ENCODE measurements at places on chromosomes 1 and 21.
A peak's percentile ranks its signal among the peaks of the same experiment; 100 is the strongest.

DNA sequence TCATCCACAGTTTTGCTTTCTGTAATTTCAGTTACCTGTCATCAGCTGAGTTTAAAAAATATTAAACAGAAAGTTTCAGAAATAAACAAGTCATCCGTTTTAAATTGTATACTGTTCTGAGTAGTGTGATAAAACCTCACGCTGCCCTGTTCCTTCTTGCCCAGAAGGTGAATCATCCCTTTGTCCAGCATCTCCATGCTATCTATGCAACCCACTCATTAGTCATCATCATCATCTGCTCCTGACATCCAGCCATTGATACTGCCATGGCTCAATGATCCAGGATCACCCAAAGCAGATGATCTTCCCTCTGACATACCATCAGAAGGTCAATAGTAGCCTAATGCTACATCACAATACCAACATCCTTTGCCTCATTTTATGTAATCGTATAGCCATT, 198.3 kb downstream of the SLC44A5 start:
- DNase-seq, result no peak

GRCh38 chr1:156496211-156496761, 4.3 kb downstream of the MEF2D start:
- no peak for DNase-seq

DNA sequence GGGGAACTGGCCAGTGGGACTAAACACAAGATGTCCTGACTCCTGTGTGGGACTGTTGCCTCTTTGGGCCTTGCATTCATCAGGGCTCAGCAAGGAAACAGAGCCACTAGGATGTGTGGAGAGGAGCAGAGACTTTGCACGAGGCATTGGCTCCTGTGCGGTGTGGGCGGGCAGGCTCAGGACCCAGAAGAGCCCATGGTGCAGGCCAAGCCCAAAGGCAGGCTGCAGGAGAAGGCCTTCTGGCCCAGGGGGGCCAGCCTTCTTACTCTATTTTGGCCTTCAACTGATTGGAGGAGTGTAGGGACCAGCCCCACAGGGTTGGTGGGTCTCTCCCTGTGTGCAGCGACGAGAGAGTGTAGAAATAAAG, 23.5 kb downstream of the LRRC3 start:
- no peak for DNase-seq

GRCh38 chr21:18430341-18430740, 26.8 kb upstream of the TMPRSS15 start:
- DNase-seq, result no peak

GRCh38 chr1:118821801-118822200, 166.3 kb downstream of the TBX15 start:
- no peak for DNase-seq

- no peak for DNase-seq
Observed at GRCh38 chr1:3672231-3672970, 20.1 kb downstream of the TP73 start.

DNA sequence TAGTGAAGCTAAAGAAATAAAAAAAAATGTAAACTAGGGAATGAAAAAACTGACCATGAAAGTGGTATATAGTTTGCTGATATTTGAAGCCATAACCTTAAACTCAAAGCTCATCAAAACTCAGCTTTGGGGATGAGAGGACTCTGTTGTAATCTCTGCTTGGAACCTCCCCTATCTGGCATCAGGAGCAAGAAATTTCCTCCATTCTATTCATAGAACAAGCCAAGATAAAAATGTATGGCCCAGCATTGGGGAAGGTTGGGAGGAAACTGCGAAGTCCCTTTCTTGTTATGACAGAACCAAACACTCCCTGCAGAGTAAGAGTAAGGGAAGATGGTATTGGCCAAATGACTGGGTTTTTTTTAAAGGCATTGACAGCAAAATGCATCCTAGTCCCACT, 35.6 kb downstream of the MCOLN2 start:
- no peak for DNase-seq

- DNase-seq, result no peak
Observed at GRCh38 chr1:160328184-160328583, 14.9 kb downstream of the COPA start.

DNA sequence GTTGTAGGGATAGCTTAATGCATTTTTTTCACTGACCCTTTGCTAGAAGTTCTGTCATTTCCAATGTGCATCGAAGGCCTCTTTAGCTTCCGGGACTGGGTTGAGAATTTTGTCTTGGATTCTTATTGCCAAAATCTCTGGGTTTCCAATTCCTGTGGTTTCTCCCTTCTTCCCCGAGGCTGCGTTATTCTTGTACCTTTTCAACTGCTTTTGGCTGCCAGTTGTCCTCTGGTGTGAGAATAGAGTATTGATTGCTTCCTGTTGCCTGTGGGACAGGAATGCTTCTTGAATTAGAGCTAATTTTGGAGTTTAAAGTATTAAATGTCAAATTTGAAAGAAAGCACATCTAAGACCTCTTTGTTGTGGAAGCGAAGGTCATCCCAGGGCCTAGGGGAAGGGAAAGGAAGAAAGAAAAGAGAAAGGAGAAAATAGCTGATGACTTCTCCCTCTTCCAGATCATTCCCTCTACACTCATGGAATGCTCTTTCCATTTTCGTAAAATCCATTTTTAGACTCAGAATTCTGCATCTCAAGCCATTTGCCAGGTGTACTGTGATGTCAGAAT, 21.1 kb downstream of the HUNK start:
- no peak for DNase-seq

DNA sequence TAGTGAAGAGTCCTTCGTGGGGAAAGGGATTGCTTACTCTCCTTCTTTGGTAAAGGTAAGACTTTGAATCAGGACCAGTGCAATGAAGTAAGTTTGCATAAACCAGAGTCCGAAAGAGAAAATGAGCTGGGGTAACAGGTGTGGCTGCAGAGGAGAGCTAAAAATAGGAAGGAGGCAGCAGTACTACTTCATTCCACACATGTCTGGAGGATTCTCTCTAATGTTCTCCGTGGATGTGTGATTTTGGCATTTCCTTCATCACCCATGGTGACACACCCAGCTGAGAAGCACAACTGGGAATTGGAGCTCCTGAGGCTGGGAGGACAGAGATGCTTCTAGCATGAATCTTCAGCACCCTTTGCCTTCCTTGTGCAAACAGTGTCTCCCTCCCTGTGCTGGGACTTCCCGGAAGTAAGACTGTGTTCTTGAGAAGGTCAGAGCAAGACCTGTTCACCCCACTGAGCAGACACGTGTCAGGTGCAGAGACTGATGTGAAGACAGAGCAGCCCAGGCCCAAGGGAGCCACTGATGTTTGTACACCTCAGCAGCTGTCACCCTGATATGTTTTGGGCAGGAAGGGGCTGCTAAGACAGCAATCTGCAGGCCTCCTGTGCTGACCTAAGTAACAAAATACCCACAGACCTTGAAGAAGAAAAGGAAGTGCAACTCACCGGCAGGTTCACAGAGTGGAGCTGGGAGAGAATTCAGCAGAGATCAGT, 13.3 kb downstream of the FCRL1 start:
- DNase-seq, result no peak

- no peak for DNase-seq
Observed at GRCh38 chr1:221574529-221574928, 167.4 kb downstream of the DUSP10 start.

DNA sequence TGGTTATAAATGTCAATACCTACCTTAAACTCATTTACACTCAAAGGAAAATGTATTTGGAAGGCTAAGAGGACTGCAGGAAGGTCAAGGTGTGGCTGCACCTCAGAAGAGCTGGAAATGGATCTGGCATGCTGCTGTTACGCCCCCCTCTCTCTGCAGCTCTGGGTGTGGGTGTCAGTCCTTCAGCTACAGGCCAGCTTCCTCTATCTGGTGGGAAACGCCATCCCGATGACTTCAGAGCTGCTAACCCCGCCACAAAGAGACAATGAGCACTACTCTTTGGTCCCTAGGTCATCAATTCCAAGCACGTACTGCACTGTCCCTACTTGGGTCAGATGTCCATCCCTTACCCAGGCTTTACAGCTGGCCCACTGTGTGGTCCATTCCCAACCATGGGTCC, 74.2 kb downstream of the TEX35 start:
- DNase-seq, result no peak

DNA sequence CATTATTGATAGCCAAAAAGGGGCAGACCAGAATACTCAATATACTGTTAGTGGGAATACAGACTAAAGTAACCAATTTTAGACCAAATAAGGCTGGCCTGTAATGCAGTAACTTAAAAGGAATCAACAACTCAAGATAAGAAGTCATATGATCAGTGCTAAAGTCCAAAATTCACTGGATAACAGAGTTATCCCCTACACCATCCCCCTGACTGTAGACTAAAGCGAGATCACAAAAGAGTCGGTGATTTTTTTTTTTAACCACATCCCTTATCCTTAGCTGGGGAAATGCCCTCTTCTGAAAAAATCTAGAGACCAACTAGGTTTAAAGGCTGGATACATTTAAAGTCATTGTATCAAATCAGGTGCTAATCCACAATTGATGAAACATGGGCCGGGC, 7.7 kb downstream of the UBR4 start:
- peak; percentile 37 for DNase-seq

GRCh38 chr1:168720839-168721238, 8.2 kb downstream of the DPT start:
- no peak for DNase-seq

GRCh38 chr1:179805291-179806195, 62.5 kb downstream of the FAM163A start:
- DNase-seq, result no peak

- no peak for DNase-seq
Observed at GRCh38 chr1:215128504-215128903, 46.0 kb downstream of the KCNK2 start.

GRCh38 chr1:161739865-161740566, 9.6 kb upstream of the DUSP12 start:
- DNase-seq, result no peak

All from hematopoietic multipotent progenitor cell treated with erythropoietin and hydrocortisone succinate and interleukin-3 and kit ligand, for 8 days (in vitro differentiated cells).